OCI-M1 (cell line): ENCODE measurements at places on chromosomes 5 and 9.

- no peak for DNase-seq
These were observed 11.7 kb downstream of the TIMD4 start for GRCh38 chr5:156951359-156951758.

- DNase-seq = no peak
These were observed 59.0 kb downstream of the DRD1 start for GRCh38 chr5:175384724-175385552.

DNA sequence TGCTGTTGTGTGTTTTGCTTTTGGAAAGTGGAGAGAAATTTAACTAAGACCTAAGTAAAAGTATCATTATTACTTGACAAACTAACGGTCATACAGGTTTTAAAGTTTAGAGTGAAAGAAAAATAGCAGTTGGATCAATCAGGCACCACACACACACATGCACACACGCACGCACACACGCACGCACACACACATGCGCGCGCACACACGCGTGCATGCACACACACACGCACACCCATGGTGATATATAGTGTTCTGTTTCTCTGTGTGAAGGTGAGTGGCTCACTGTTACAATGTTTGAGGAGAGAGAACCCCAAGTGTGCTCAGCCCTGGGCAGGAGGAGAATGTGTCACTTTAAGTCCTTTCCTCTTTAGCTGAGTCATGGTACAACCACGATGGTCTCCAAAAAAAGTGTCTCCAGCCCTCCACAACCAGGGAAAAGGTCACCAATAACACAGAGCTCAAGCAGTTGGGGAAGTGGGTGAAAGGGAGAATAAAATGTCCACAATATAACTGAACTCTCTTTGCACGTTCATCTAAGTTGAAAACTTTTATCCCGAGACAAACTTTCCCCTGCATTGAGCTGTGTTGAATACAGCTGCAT lies 3.2 kb downstream of the ZNF366 start:
- DNase-seq = peak; percentile 79

DNA sequence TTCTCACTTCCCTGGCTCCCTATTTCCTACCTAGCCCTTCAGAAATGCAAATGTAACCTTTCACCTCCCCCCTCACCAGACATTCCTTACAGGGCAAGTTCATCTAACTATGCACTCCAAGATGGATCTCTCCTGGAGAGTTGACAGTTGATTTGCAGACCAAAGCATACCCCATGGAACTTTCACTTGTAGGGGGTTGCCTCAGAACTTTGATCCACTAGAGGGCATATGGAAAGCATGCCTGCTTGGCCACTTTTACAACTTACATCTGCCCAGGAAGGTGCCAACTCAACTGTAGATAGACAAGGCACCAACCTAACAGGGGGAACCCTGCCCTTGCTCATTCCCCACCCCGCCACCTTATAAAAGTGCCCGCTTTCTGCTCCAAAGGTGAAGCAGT lies 187.8 kb downstream of the NXNL2 start:
- DNase-seq = no peak

DNA sequence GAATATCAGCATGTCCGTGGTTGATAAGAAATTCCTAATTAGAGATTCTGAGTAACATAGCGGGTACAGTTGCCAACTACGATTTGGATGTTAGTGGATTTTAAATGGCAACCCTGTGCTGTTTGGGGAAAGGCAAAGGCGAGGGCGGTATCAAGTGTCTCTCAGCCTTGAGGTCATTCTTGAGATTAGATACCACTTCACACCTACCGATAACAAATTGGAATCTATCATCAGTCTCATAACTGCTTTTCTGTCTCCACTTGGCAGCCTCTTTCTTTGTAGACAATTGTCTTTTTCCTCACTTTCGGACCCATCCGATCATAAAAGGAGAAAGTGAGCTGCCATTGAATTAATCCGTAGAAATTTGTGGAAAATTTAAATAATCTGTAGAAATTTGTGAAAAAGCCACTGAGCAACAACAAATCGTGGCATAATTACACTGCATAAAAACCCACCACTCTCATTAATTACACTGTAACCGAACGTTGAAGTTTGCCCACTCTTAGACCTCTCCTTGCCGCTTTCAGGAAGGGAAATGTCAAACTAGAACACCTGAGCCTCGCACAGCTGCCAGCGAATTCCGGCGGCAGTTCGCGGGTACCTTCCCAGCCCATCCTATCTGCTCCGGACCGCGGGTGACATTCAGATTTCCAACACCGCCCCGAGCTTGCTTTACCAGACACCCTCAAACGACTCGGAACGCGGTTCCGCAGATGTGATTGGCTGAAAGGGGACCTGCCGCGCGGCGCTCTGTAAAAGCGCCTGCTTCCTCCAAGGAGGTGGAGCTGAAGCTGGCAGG lies 849 bp upstream of the RGMB start:
- DNase-seq = no peak

DNA sequence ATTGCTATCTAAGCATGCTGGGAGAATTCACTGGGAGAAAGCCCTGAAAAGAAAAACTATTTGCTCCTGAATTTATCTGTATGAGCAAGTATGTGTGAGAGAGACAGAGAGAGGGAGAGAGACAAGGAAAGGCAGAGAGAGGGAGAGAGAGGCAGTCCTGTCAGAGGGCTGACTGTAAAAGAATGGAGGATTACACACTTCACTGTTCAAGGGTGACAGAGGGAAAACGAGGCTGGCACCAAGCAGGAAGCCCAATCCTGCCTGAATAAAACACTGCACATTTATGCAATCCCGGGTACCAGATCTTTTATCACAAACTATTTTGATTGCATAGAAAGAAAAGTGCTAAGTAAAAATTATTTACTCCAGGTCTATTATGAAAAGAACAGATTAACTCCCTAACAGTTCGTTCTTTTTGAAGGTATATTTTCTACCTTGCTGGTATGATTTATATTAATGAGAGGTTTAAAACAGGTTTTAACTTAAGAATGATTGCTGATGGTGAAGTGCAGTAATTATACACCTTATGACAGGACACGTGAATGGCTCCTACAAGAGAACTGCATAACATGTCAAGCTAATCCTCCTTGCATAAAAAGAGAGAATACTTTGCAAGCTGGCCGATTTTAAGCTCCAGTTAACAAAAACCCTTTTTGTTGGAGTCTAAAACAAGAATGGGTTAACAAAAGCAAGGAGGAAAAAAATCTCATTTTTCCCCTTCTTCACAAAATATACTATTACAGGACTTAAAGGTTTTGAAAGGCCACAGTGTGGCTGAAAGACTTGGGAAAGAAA lies 82.5 kb downstream of the NFIB start:
- DNase-seq = no peak

GRCh38 chr9:19725970-19726369 lies 62.9 kb downstream of the SLC24A2 start:
- no peak for DNase-seq

GRCh38 chr9:4980086-4980727 lies 4.9 kb upstream of the JAK2 start:
- DNase-seq = peak; percentile 94

GRCh38 chr9:69444791-69445190 lies 119.8 kb downstream of the ENTREP1 start:
- DNase-seq = no peak

GRCh38 chr5:145776886-145777285 lies 58.3 kb downstream of the PRELID2 start:
- DNase-seq = no peak

- DNase-seq = peak; percentile 85
These were observed 80.9 kb downstream of the ALDH7A1 start for GRCh38 chr5:126514131-126514557.

- no peak for DNase-seq
These were observed 63.3 kb upstream of the DPYSL3 start for GRCh38 chr5:147573211-147573610.

GRCh38 chr5:5572976-5573797 lies 150.7 kb downstream of the ICE1 start:
- no peak for DNase-seq

GRCh38 chr9:11892401-11892800 lies 800.8 kb upstream of the TYRP1 start:
- no peak for DNase-seq

GRCh38 chr5:13708906-13709305 lies 235.6 kb downstream of the DNAH5 start:
- DNase-seq = no peak

- DNase-seq = no peak
These were observed 219.3 kb downstream of the CEMIP2 start for GRCh38 chr9:71549023-71549422.

GRCh38 chr9:81380504-81381359 lies 308.6 kb downstream of the TLE1 start:
- no peak for DNase-seq
